GM12865 (cell line): ENCODE measurements at places on chromosomes 16 and 17.
A peak's percentile ranks its signal among the peaks of the same experiment; 100 is the strongest.

- DNase-seq: peak; percentile 40
Observed at GRCh38 chr16:85395207-85395912, 217.8 kb upstream of the GSE1 start.

GRCh38 chr16:69318177-69318910 lies 7.2 kb downstream of the VPS4A start:
- DNase-seq: no peak

DNA sequence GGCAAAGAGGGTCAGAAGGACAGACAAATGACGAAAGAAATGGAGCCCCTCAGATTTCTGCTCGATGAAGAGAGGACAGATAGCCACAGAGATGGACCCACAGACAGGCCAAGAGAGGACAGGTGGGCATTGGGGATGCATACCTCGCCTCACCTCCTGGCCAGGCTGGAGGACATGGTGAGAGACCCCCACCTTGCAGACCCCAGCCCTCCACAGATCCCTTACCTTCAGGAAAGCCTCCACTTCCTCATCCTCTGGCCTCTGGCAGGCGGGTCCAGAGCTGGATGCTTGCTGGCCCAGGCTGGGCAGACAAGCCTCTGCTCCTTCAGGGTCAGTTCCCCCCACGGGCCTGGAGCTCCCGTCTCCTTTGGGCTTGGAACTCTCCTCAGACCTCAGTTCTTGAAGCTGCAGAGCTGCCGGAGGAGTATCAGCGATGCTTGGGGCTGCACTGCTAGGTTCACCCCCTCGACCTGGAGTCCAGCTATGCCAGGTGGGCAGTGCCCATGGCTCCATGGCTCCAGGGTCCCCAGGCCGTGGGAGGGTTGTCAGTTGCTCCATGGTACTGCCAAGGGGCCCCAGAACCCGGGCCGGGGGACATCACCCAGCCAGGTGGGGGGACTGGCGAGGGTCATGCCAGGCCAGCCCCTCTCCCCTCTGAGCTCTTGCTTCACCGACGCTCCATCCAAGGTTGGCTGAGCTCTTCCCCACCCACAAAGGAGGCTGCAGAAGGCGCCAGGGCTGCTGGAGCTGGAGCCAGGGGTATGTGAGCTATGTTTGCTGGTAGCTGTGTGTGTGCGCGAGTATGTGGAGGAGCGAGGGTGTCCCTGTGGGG lies 1.0 kb downstream of the TSPOAP1 start:
- DNase-seq: no peak

GRCh38 chr16:53984936-53985335 lies 281.0 kb downstream of the FTO start:
- no peak for DNase-seq

GRCh38 chr17:17437461-17437860 lies 39.3 kb upstream of the MED9 start:
- DNase-seq: no peak

DNA sequence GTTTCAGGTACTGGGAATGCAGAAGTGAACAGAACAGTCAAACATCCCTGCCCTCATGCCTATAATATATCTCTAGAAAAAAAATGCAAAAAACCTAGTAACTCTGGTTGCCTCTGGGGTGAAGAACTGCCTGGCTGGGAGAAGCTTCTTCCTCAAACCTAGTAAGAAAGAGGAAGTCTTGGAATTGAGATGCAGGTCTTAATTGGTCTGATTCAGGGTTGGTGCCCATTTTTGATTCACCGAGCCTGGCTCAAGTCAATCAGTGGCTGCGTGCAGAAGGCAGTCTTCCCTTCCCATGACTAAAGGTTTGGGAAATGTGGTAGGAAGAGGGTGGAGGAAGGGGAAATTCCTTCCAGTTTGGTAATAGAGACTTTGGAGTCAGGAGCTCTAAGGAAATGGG lies 22.4 kb downstream of the CDRT15 start:
- no peak for DNase-seq

- DNase-seq: no peak
Observed at GRCh38 chr17:45380046-45380765, 52.5 kb downstream of the ARHGAP27 start.
